Stimulated activated CD4-positive, alpha-beta T cell treated with anti-CD3 and anti-CD28 coated beads, Interleukin-1b, Interleukin-23, amount 100 ng/mL, for 24 hours (primary cell): ENCODE measurements at places on chromosomes 6 and 20.

- no peak for DNase-seq
Measured at GRCh38 chr6:71190809-71191208, 97.8 kb upstream of the OGFRL1 start.

DNA sequence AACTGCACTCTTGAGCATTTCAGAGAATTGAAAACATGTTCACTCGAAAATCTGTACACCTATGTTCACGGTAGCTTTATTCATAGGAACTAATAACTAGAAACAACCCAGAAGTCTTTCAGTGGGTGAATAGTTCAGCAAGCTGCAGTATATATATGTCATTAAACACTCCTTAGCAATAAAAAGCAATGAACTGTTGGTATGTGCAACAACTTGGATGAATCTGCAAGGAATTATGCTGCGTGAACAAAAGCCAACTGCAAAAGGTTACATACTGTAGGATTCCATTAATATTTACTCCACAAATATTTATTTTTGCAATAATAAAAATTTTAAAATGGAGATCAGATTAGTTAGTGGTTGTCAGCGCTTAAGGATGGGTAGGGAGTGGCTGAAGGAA is 22.1 kb upstream of the FKBP1A start:
- DNase-seq = no peak

GRCh38 chr6:166579237-166579850 is 7.1 kb downstream of the RAMACL start:
- no peak for DNase-seq

DNA sequence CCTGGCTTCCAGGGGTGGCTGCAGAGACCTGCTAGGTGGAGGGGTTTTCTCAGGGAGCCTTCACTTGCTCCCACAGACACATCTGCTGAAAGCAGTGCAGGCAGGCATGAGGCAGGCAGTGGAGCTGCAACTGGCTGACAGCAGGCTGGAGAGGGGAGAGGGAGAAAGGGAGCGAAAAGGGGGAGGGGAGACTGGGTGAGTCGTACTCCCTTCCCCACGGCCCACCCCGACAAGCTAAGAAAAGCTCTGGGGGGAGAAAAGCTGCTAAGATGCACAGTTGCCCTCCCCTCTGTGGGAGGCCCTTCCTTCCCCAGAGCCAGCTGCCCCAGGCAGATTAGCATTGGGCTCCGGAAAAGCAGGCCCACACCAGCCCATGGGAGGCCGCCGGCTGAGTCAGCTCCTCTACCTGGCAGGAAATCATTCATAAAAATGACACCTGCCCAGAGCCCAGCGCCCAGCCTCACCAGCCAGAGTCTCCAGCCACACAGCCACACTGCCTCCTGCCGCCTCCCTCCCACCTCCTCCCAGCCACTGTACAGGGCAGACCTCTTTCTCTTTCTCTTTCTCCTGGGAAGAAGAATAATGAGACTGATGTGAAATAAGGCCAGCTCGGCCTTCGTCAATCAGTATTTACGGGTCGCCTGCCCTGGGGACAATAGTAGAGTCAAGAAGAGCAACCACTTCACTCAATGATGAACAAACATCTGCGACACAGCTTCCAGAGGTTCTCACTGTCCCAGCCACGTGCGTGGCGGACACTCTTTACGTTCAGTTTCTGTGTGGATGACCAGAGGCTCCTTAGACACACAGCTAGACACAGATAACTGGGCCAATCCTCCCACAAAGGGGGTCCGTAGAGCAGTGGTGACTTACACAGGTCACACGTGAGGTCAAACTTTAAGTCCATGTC is 7.7 kb upstream of the C20orf203 start:
- DNase-seq = no peak

DNA sequence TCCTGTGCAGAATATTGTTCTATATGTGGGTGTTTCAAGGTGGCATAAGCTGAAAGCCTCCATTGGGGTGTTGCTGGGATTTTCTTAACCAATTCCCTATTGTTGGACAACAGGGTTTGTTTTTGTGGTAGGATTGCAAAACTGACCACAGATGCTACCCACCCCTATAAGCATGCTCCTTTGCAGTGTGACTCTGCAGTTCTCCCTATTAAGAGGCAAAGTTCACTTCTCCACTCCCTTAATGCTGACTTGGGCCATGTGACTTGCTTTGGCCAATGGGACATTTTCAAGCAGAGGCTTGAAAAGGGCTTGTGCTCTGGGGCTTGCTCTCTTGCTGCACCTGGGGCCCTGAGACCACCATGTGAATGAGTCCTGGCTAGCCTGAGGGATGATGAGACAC is 8.5 kb upstream of the ANGPT4 start:
- DNase-seq = no peak

- DNase-seq = no peak
Measured at GRCh38 chr6:160417146-160417545, 69.0 kb downstream of the SLC22A3 start.

DNA sequence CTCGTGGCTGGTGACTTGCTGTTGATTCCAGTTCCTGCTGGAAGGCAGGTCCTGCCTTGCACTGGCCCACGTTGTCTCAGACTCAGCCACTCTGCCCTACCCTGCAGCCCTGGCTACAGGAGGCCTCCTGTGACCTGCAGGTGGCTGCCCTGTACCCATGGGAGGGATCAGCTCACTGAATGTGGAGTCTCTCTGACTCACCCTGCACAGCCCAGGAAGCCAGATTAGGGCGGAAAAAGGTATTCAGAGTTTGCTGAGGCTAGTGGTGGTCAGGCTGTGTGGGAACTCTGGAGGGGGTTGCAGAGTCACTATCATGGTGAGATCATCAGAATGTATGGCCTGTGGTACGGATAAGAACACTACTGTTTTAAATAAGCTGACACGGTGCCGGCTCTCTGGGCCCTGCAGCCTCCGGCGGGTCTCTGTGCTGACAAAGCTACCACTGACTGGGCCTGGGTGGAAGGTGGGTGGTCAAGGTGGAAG is 24.7 kb upstream of the PYGB start:
- DNase-seq = no peak

DNA sequence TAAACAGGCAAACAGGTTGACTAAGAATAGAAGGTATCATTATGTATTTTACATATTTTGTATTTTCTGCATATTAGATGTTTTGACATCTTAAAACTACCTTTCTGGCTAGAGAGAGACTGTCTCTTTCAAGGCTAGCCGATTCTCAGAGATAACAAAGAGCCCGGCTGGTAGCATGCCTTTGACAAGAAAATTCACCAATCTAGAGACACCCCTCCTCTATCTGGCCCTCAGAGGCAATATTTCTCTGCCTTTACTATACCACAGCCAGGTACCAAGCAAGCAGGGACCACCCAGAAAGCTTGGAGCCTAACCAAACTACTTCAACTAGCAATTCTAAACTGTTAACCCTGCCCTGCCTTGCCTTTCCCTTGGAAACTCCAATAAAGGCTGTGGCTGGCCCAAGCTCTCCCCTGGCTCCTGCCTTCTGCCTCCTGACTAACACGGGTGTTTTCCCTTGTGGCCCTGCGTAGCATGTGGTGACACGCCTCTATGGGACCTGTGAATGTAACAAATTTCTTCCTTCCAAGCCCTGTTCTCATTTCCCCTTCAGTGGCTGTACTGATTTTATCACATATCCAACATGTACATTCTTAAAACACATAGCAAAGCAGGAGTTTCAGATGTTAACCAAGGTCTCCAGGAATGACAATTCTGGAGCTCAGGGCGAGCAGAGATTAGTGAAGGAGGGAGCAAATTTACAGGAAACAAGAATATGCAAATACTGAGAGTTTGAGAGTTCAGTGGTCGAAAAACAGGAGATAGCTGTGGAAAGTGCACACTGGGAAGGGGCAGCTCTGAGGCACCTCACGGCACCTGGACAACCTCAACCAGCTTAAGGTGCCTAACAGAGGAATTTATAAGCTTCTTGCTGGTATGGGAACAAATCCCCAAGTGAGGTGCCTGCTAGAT is 120.8 kb downstream of the BACH2 start:
- peak; percentile 28 for DNase-seq

- DNase-seq = no peak
Measured at GRCh38 chr20:63194007-63194796, 21.7 kb downstream of the YTHDF1 start.

DNA sequence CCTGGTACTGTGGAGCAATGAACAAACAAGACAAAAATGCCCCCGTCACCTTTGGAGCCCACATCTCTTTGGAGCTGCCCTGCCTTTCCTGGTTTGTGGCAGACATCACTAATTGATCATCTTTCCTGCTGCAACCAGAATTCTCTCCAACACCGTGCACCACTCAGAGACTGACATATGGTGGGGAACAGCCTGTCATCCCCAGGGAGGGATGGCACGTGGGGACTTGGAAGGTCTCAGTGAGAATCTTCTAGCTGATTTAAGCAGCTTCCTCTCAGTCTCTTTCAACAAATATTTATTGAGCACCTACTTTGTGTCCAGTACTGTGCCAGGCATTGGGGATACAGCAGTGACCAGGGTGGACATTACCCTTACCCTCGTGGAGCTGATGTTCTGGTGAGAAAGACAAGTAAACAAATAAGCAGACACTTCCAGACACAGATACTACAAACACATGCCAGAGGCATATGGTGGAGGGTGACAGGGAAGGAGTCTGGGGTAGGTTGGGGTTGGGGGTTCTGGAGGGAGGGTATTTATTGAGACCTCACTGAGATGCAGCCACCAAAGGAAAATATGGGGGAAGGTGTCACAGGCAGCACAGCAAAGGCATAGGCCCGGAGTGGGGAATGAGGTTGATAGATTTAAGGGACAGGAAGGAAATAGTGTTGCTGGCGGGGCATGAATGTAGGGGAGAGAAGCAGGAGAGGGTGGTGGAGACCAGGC is 82.3 kb downstream of the CEBPB start:
- no peak for DNase-seq

- DNase-seq = no peak
Measured at GRCh38 chr20:21125072-21125848, 622 bp upstream of the KIZ start.

- DNase-seq = no peak
Measured at GRCh38 chr20:35714127-35714526, 14.9 kb downstream of the ROMO1 start.

DNA sequence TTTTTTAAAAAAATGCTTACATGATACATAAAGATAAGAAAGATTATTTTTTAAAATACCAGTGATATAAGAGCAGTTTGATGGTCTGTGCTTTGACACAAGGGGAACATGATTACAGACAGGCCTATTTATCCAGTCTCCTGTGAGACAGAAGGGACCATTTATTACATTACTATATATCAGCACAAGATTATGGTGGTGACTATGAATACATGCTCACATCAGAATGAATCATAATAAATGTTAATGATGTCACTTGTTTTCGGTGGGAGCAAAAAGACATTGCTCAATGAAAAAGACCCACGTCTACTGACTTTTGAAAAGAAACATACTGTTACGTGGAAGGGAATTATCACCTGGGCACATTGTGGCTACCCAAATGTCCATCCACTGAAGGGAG is 455.1 kb downstream of the CDC5L start:
- no peak for DNase-seq

DNA sequence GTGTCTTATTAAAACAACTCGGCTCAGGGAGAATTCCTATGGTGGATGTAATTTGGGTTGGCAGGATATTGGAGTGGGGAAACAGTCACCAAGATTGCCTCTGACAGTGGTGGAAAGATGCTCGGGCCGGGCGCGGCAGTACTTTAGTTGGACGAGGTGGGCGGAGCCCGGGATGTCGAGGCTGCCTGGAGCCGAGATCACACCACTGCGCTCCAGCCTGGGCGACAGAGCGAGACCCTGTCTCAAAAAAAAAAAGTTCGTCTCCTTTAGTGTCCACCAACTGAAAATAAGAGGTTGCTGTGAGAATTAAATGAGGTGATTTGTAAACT is 621 bp downstream of the NOL7 start:
- DNase-seq = peak; percentile 15

DNA sequence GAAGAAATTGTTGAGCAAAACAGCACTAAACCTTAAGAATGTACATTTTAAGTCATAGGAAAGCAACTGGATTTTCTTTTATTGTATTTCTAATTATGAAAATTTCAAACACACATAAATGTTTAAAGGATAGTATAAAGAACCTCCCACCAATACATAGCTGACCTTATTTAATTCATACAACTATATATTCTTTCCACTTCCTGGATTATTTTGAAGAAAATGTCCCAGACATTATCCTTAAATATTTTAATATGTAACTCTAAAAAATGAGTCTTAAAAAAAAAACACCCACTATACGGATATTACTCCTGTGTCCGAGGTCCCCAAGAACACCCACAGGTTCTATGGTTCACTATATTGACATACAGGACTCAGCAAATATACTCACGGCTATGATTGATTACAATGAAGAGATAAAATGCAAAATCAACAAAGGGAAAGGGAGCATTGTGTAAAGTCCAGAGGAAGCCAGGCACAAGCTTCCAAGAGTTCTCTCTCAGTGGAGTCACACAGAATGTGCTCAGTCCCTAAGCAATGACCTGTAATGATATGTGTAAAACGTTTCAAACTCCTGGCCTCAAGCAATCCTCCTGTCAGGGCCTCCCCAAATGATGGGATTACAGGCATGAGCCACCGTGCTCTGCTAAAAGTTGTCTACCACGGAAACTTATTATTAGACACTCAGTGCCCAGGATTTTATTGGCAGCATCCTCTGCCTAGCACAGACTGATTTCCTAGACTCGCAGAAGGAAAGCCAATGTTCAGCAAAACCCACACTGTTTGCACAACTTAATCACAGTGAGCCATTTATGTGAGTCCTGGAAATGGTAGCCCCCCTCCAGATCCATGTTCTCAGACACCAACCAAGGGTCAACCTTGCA is 23.2 kb downstream of the GLYATL3 start:
- no peak for DNase-seq

DNA sequence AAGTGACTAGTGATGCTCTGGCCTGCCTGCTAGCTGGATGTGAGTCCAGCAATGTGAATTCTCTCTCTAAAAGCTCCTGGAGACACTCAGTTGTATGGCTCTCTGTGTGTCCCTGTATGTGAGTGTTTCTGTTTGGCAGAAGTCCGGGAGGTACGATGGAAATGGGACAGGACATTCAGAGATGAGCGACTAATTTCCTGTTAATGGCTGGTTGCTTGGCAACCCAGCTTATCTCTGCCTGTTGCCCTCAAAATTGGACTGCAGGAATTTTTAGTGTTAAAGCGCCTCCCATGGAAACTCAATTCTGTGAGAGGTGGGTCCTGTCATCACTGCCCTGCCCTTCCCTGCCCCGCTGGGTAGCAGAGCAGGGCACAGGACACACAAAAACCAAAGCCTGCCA is 136.8 kb upstream of the LRFN2 start:
- no peak for DNase-seq

- no peak for DNase-seq
Measured at GRCh38 chr6:105884426-105884825, 201.7 kb upstream of the PRDM1 start.

- no peak for DNase-seq
Measured at GRCh38 chr6:33904050-33904746, 100.4 kb upstream of the MLN start.

DNA sequence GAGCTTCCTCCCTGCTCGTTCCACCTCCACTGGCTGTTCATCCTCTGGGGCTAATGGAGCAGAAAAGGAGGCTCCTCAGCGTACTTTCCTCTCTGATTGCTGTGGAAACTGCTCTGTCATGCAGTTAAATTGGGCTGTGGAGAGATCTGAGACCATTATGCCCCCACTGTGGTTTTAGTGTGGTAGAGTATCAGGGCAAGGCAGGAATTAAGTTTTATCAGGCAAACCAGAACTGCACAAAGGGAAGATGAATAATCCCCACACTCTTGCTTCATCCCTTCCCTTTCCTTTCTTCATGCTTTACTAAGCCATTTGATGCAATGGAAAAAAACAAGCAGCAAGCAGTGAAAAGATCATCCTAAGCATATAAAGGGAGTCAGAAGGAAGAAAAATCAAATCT is 11.9 kb upstream of the ME1 start:
- DNase-seq = no peak

GRCh38 chr20:13180986-13181889 is 39.8 kb upstream of the ISM1 start:
- no peak for DNase-seq

GRCh38 chr6:155646443-155646842 is 190.8 kb upstream of the NOX3 start:
- DNase-seq = no peak
